ENCODE measurements at places on chromosomes 4 and X.

DNA sequence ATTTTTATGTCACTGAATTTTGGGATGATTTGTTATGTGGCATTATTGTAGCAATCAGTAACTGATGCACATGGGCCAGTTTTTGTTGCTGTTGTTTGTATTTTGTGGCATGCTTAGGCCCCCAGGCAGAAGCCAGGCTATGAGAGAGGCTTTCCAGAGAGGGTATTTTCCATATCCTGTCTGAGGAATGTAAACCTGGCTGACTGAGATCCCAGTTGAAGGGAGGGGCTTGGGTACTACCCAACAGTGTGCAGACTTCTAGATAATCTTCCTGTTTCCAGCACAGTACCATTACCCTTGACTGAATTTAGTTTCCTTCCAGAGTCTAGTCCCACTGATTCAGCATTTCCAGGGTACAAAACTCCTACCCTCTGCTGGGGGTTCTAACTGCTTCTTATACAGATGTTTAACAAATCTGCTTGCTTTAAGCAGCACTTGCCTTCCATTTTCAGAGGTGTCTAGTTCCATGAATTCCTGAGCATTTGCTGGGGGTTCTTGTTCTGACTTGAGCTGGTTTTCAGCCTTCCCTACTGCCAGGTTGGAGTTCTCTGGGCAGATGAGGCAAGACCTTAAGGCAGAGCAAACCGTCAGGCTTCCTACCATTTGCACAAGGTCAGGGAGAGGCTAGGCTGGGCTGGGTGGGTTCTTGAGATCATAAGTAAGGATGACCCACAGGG lies 104.7 kb upstream of the EGFL6 start:
- no peak for DNase-seq

GRCh38 chrX:1165535-1166196 lies 46.8 kb downstream of the CRLF2 start:
- no peak for DNase-seq

DNA sequence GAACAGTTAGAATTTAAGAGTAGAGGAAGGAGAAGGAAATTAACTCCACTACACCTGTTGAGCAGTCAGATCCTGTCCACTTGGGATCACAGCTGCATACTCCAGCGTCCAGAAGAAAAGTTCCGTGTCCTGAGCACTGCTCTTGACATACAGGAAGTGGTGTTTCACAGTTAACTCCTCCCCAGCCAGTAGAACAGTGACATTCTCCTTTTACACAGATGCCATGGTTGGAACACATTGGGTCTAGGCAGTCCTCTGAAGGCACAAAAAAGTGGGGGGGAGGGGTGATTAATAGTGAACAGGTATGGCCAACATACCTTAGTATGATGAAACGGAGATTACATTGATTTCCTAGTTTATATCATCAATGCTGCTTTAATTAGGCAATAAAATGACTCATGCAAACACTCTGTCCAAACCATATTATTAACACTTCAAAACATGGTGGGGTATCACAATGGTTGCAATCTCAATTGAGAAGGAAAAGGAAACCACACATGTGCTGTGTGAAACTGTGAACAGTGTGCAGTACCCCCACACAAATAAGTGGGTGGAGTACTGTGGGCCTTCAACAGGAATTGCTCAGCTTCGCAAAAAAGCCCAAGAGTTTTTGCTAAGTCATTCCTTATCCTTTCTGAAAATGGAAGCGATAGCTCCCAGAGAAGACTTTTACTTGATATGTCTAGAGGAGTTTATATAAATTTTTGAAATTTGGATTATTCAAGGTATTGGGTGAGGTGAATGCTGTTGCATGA lies 295.6 kb downstream of the SH2D1A start:
- no peak for DNase-seq

GRCh38 chr4:126756050-126756829 lies 876.5 kb upstream of the INTU start:
- no peak for DNase-seq

- no peak for DNase-seq
Observed at GRCh38 chrX:134718966-134719317, 60.7 kb upstream of the PLAC1 start.

Measured in AG04449 (cell line).